ENCODE measurements at places on chromosomes 6 and 20. TPM values are rescaled to one million over a fixed set of nuclear protein-coding genes. Genes with fewer than 3 reads are reported as not detected.

GRCh38 chr6:33820784-33821520 is 17.1 kb upstream of the MLN start:
- H3K27me3 ChIP-seq, result no peaks in the 10 kb centered on the region
- H3K36me3 ChIP-seq, result no peaks in the 10 kb centered on the region
- no peaks in the 10 kb centered on the region for H3K4me1 ChIP-seq
- H3K27ac ChIP-seq, result no peak overlapping the region
- DNase-seq, result no peak

ZNF335 gene
- total RNA-seq, result 12.9 TPM

DNA sequence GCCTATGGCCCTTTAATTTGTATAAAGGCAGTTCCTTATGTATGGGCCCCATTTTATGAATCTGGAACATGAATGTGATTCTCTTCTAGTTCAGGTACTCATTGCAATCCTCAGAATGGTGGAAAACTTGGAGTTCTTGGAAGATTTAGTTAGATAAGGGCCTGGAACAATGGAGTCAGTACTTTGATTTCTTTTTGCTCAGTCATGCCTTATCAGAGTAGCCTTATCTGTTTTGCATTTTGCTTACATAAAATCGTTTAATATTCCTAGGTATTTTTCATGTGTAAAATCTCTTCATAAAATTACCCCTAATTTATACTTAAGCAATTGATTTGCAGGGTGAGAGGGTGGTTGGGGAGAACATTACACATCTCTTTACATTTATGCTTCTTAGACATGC is 160.6 kb downstream of the JARID2 start:
- no peaks in the 10 kb centered on the region for H3K27me3 ChIP-seq
- H3K27ac ChIP-seq, result no peak overlapping the region
- no peaks in the 10 kb centered on the region for H3K36me3 ChIP-seq
- H3K4me1 ChIP-seq, result peaks cover 52% of the 10 kb centered on the region

DNA sequence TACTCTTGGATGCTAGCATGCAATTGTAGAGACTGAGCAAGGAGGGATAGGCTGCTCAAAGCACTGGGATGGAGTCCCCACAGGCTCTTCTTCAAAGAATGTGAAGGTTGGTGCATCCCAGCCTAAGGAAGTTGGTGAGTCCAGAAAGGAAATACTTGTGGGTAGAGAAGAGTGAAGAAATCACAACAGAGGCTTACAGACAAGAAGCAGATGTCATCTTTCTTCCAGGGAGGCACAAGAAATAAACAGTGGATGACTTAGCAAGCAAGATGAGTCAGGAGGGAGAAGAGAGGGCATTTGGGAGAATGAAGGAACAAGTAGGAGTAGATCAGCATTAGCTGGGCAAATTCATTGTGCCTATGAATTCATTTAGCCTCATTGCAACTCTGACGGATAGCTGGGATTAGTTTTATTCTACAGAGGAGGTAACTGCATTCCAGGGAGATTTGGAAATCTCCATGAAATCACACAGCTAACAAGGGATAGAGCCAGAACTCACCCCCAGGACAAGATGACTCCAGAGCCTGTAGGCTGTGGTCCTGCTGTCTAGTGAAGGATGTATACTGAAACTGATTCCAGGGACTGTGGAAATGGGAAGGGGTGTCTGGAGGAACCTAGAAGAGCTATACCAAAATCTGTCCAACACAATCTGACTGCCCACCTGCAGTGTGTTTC is 125.8 kb upstream of the SPTLC3 start:
- no peaks in the 10 kb centered on the region for H3K4me1 ChIP-seq
- no peak for DNase-seq
- H3K27me3 ChIP-seq, result no peaks in the 10 kb centered on the region
- no peaks in the 10 kb centered on the region for H3K36me3 ChIP-seq
- H3K27ac ChIP-seq, result no peak overlapping the region
- H3K4me3 ChIP-seq, result no peak overlapping the region

AIG1 gene
- total RNA-seq, result 23.7 TPM

DNA sequence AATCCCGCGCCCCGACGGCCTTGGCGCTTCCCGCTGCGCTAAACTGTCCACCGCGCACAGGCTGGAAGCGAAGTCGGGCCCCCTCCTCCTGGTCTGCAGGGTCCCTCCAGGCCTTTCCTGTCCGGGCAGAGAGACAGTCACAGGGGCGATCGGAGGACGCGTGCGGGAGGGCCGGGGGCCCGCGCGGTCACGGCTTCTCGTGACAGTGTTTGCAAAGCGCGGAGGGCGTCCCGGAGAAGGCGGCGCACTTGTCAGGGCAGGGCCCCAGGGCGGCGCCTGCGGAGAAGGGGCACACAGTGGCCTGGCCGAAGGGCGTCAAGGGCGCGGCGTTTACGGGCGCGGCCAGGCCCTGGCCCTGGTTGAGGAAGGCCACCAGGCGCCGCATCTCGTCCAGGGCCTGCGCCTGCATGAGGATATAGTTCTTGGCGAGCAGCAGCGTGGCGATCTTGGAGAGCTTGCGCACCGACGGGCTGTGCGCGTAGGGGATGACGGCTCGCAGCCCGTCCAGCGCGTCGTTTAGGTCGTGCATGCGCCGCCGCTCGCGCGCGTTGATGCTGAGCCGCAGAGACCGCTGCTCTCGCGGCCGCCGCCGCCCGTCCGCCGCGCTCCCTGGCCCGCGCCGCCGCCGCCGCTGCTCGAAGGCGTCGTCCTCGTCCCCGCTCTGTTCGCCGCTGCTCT is 763 bp downstream of the BHLHE23 start:
- no peaks in the 10 kb centered on the region for H3K36me3 ChIP-seq
- H3K4me3 ChIP-seq, result peak overlapping the region; percentile 2
- no peak for DNase-seq
- H3K27me3 ChIP-seq, result peaks cover 73% of the 10 kb centered on the region

DNA sequence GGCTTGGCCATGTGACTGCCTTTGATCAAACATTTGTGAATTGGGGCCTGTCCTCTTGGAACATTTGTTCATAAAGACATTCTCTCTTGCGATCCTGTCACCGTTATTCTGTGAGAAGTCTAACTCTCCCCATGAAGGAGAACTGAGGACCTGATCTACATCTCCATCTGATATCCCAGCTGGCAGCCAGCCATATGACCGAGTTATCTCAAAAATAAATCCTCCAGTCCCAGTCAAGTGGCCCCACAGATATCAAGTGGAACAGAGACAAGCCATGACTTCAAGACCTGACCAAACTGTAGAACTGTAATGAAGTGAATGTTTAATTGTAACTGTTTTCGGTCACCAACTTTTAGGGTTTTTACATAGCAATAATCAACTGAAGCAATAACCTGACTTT is 25.7 kb downstream of the SNX3 start:
- no peak overlapping the region for H3K4me3 ChIP-seq
- H3K4me1 ChIP-seq, result peaks cover 2% of the 10 kb centered on the region
- peaks cover 15% of the 10 kb centered on the region for H3K36me3 ChIP-seq

DNA sequence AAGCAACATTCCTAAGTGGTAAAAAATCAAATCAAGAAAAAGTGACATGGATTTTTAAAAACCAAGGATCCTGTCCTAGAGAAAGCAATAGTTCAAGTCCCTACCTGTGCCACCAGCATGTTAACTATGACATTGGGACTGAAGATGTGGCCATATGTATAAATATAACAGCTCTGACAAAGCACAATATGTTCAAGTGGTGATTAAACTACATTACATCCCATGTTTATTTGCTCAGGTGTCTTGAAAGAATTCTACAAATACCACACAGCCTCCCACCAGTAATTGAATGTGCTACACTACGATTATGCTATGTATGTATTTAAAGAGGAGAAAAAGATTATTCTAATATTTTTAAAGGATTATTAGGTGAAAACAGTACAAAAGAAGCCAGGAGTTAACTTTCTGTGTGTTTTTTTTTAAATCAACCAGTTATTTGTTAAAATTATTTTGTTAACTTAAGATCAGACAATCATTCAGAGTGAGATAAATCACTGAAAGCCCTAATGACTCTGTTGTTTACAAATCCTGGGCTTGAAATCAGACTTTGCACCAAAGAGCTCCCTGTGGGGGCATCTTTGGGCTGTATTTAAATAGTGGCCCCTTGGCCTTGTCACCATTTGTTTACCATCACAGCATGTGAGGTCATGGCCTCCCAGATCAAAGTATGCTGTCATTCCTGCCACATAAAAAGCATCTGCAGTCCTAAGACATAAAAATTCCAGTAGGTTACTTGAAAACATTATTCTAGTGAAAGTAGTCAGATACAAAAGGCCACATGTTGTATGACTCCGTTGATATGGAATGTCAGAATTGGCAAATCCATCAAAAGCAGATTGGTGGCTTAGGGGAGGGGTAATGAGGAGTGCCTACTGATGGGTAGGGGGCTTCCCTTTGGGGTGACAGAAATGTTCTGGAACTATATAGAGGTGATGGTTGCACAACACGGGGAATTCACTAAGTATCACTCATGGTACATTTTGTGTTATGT is 17.1 kb downstream of the TTLL2 start:
- no peak for DNase-seq
- no peak overlapping the region for H3K4me3 ChIP-seq
- no peaks in the 10 kb centered on the region for H3K27me3 ChIP-seq
- H3K27ac ChIP-seq, result no peak overlapping the region

- H3K27ac ChIP-seq, result peak overlapping the region; percentile 48
- H3K4me1 ChIP-seq, result peaks cover 38% of the 10 kb centered on the region
- no peak overlapping the region for H3K4me3 ChIP-seq
- H3K27me3 ChIP-seq, result no peaks in the 10 kb centered on the region
- no peak for DNase-seq
These were observed 3.8 kb upstream of the TNFAIP3 start for GRCh38 chr6:137863091-137863797.

FRK gene
- total RNA-seq, result 0.42 TPM

HLA-DQA2 gene
- not detected for total RNA-seq

- H3K4me1 ChIP-seq, result no peaks in the 10 kb centered on the region
- no peak overlapping the region for H3K4me3 ChIP-seq
- H3K36me3 ChIP-seq, result no peaks in the 10 kb centered on the region
- no peak for DNase-seq
- no peaks in the 10 kb centered on the region for H3K27me3 ChIP-seq
These were observed 488.9 kb upstream of the CITED2 start for GRCh38 chr6:139863346-139863745.

CAP2 gene
- total RNA-seq, result 55.1 TPM

- H3K4me3 ChIP-seq, result no peak overlapping the region
- H3K27me3 ChIP-seq, result no peaks in the 10 kb centered on the region
- H3K4me1 ChIP-seq, result peaks cover 8% of the 10 kb centered on the region
- no peak overlapping the region for H3K27ac ChIP-seq
- no peaks in the 10 kb centered on the region for H3K36me3 ChIP-seq
- DNase-seq, result no peak
These were observed 18.8 kb upstream of the EZR start for GRCh38 chr6:158837684-158838625.

DNA sequence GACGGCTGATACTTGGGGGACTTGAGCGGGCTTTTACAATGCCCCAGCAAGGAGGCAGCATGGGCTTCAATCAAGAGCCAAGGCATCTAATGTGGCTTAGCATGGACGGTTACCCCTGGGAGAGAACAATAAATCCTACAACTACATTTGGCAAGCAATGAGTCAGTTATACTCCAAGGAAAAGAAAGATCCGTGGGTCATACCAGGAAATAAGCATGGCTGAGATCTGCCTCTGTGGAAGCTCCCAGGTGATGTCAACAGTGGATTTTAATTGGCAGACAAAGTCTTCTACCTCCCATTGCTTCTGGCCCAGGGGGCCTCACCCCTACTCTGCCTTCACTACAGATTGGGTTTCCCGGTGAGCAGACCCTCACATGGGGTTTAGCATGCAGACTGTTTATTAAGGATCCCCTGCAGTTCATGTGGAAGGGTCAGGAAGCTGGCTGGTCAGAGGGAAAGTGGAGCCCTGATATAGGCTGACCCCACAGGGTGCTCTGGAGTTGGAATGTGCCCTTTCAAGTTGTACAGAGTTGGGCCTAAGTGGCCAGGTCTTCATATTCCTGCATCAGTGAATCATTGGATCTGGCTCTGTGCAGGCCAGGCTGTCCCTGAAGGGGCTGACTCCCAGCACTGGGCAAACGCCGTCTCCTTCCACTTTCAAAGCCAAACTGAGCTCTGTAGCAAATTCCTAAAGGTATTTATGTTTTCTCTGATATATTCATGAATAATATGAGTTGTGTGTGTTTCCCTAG is 91.3 kb upstream of the GGTLC1 start:
- no peak for DNase-seq
- H3K4me1 ChIP-seq, result no peaks in the 10 kb centered on the region
- H3K36me3 ChIP-seq, result no peaks in the 10 kb centered on the region
- H3K4me3 ChIP-seq, result no peak overlapping the region
- H3K27ac ChIP-seq, result no peak overlapping the region

GRCh38 chr20:50277460-50278376 is 87.1 kb downstream of the CEBPB start:
- no peaks in the 10 kb centered on the region for H3K27me3 ChIP-seq
- H3K4me1 ChIP-seq, result peaks cover 43% of the 10 kb centered on the region

GRCh38 chr6:71888756-71889340 is 2.5 kb downstream of the RIMS1 start:
- peaks cover 13% of the 10 kb centered on the region for H3K4me1 ChIP-seq
- H3K36me3 ChIP-seq, result no peaks in the 10 kb centered on the region
- no peaks in the 10 kb centered on the region for H3K27me3 ChIP-seq
- no peak for DNase-seq
- H3K4me3 ChIP-seq, result no peak overlapping the region

- DNase-seq, result no peak
- H3K36me3 ChIP-seq, result no peaks in the 10 kb centered on the region
- H3K27me3 ChIP-seq, result no peaks in the 10 kb centered on the region
- H3K27ac ChIP-seq, result peak overlapping the region; percentile 82
These were observed 611 bp upstream of the TMEM217 start for GRCh38 chr6:37258405-37259105.

EGFL8 gene
- total RNA-seq, result 9.1 TPM

All from esophagus muscularis mucosa (tissue), 4 donors.